ENCODE measurements at places on chromosomes 5 and 9.

GRCh38 chr9:5870691-5871090, 20.0 kb upstream of the MLANA start:
- no peak for DNase-seq

GRCh38 chr9:92324889-92325268, 271 bp downstream of the NOL8 start:
- no peak for DNase-seq

GRCh38 chr5:115246361-115246991, 16.2 kb downstream of the PGGT1B start:
- DNase-seq = no peak

DNA sequence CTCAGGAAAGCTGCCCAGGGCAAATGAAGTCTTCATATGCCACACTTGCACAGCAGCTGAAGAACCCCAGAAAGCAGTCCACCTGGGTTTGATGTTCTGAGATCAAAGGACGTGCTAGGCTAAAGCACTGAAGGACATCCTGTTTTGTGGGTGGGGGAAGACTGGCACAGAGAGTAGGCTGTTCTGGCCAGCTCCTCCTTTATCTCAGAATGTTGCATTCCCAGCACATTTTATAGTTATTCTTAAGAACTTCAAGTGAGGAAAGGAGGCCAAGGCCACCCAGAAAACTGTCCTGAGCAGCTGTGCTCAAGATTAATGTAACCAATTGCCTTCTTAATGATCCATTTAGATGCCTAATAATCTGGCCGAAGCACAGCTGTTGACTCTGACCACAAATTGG, 10.9 kb downstream of the SHOC1 start:
- no peak for DNase-seq

GRCh38 chr5:132103969-132104391, 30.4 kb downstream of the CSF2 start:
- DNase-seq = no peak

DNA sequence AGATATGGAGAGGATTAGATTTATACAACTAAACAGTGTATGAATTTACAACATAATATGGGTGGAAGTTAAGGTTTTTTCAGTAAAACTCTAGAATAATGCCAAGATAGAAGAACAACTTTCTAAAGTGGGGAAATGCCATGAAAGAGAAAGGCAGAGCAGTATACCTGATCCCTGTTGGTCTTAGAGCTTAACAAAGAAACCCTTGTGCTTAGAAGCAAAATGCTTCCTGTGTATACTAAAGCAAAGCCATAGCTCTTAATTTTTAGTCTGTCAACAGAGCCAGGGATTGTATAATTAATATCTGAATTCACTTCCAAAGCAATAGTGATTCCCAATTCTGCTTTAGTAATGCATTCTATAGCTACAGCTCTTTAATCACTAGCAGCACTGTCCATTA, 14.4 kb downstream of the C9orf85 start:
- no peak for DNase-seq

- DNase-seq = no peak
These were observed 97.8 kb downstream of the MAST4 start for GRCh38 chr5:66694036-66694435.

DNA sequence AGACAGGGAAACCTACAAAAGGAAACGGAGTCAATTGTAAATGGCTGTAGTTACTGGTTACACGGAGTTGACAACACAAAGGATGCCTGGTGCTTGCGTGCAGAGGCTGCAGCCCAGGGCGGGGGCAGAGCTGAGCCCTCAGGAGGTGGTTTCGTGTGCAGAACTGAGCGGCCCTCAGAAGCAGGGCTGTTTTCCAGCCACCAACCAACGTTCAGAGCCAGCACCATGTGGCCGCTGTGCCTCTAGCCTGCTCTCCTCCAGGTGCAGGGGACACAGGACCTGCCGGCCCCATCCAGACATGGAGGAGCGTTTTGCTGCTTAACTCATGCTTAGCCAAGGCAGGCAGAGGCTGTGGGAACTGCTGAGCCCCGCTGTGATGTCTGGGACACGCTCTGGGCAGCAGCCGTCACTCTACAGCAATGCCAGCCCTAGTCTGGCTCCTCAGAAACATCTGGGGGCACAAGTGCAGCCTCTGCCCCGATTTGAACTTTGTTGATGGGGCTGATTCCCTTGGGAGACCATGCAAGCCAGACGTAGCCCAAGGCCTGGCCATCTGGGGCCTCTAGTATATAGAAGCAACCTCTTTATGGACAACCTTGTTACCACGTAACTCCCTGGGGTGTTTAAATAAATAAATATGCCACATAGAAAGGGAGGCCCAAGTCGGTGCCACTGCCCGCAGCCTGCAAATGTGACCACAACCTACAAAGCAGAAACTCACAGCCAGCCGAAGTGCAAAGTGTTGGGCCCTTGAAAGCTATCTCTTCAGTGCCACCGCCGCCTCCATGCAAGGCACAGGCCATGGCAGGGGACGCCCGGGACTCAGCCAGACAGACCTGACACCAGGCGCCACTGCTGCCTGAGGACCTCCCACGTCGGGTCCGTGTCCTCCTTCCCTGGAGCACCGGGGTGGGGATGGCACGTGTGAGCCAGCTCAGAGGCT, 42.1 kb downstream of the NKD2 start:
- no peak for DNase-seq

GRCh38 chr9:4640027-4640426, 22.1 kb upstream of the PLPP6 start:
- DNase-seq = peak; percentile 41

DNA sequence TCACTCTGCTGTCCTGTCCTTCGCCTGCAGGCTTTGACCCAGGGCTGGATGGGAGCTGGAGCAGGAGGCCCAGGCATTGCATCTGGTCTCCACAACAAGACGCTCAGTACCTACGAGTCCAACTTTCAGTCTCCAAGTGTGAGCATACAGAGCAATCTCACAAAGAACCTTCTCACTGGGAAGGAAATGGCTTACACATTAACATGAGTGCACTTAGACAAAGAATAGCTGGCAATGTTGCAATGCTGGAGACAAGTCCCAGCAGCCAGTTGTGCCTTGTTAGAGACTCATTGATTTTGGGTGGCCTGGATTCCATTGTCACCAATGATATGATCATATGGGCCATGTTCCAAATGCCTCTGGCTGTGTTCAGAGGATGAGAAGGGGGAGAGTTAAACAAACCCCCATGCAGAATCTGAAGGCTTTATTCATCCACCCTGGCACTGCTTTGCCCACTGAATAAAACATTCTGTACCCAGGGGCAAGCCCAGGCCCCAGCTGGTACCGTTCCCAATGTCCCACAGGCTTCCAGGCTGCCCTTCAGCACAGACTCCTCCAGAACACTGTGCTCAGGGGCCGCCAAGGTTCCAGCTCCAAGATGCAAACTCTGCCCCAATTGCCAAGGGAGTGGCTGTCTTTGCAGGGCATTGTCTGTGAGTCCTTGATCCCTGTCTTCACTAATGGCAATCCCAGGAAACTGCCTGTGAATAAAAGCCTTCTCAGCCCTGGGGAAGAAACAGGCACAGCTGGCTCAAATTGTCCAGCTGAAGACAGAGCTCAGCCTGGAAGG, 185.5 kb downstream of the HSD17B3 start:
- DNase-seq = no peak

DNA sequence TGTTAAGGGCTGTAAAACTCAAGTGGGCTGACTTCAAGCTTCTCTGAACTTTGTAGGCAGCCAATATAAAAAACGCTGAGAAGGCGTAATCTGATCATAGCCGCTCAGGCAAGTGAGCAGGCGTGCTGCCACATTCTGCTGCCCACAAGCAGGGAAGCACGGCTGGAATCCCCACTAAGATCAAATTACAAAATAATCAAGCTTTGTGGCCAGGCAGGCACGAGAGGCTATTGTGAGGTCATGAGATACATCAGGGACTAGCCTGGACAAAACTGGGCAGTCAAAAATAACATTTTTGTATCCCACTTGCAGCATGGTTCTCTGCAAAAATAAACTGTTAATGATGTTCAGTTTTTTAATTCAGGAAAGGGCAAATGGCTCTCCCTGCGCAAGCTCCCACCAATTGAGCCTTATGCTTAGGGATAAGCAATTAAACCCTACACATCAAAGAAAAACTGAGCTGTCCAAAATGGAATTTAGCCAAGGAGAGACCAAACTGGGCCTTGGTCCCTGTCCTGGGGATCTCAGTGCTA, 64.0 kb downstream of the POU5F2 start:
- no peak for DNase-seq

- no peak for DNase-seq
These were observed 63.5 kb downstream of the SPATA31D1 start for GRCh38 chr9:82052081-82052480.

DNA sequence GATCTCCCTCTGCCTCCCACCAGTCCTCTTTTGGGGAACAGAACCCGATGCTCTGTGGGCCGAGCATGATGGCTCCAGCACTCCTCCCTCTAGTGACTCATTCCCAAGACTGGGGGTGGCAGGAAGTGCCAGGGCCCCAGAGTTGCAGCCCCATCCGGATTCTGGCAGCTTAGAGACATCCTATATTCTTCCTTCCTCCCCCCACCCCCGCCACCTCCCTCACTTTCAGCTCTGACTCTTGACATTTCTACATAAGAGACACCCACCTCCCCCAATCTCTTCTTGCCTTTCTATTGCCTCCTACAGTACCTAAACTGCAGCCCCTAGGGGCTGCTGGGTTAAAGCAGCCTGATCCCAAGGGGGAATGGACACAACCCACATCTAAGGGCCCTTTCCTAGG, 47.1 kb upstream of the MATR3 start:
- DNase-seq = peak; percentile 71

GRCh38 chr5:38426986-38427950, 129.2 kb downstream of the LIFR start:
- DNase-seq = no peak

- no peak for DNase-seq
These were observed 29.9 kb downstream of the TUT7 start for GRCh38 chr9:86324308-86324707.

DNA sequence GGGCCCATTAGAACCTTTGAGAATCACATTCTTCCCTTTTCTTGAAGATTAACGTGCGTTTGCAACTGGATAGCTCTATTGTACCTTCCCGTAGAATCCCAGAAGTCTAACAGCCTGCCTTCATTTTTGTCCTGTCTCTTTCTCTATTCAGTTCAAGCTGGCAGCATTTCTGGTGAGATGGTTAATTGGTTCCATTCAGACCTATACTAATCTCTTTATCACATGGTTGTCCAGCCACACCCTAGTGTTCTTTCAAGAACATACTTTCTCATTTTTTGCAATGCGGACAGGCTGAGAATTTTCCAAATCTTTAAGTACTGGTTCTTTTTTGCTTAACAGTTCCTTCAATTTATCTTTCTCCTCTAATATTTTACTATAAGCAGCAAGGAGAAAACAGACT, 26.0 kb downstream of the NUTM2F start:
- DNase-seq = no peak

DNA sequence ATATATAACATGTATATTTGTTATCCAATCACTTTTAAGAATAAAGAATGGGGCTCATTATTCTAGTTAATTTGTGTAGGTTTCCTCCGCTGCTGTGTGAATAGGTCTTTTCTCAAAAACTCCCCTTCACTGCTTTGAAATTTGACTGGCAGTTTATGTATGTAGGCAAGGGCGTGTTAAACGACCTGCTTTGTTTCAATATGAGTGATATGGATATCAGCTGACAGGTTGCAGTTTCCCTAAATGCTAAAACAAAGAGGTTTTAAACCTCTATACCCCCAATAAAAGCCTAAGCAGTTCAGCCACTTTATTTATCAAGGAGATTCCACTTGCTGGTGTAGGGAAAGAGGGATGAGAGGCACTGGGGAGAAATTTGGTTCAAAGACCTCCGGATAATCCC, 159.6 kb downstream of the TMEM167A start:
- DNase-seq = no peak

DNA sequence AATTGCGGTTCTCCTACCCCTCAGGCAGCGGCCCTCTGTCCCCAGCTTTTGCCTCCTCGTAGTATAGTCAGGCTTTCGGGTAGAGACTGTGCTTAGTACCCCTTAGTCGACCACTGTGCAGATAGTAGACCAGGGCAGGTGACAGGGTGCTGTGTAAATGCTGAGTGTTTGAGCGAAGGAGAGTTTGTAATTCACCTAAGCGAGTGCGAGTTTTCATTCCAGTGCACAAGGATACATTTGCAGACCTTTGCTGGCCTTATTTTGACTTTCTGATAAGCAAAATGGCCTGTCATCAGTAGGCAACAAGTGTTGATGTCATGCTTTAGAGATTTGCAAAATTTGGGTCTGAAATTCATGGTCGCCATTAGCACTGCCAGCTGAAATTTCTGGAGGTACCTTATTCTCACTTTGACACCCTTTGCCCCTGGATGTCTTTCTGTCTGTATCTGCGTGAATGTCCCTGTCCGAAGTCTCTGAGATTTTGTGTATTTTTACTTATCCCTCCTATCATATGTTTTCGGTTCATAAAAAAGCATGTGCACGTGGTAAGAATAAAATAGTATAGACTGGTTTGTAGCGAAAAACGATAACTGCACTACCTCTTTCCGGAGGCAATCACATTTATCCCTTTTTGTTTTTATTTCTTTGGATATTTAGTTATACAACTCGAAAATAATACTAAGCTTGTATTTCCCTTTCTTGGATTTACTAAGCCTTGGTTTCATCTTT, 1.9 kb downstream of the LMNB1 start:
- no peak for DNase-seq

- no peak for DNase-seq
These were observed 20.0 kb downstream of the ANKRD33B start for GRCh38 chr5:10583663-10584572.

DNA sequence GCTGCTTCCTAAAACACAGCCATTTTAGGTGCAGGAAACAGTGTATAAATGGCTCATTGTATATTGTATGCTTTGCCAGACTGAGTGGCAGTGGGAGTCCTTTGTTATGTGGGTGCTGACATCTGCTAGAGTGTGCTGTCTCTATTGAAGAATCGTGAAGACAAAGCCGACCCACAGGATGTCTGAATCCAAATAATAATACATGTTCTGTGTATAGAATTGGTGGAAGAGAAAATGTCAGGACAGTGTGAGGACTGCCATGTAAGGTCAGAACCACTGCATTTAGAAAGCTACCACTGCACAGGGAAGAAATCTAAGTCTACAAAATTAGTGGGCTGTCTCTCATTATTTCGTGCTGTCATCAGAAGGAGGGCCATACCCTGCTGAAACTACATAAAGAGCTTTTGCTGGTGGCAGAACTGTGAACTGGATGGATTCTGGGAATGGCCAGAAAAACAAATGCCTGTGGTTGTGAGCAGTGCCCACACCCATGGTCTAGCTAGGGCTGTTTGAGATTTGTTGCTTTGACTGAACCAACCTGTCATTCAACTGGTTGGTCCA, 2.5 kb downstream of the IL7R start:
- no peak for DNase-seq

DNA sequence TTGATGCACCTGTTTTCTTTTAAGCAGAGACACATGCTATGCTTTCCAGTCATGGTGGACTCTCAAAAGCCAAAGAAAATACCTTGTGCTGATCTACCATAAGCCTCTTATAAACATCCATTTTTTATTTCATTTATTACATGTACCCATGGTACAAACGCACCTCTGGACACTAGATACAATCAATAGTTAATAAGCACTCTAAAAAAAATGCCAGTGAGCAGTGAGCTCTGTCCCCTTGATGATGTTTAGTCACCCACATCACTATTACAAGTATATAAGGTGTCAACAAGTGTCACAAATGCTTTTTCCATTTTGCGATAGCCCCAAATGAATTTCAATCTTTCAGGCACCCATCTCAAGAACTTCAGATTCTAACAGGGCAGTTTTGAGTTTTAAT, 5.9 kb downstream of the KLF4 start:
- no peak for DNase-seq

GRCh38 chr9:127347831-127348776, 48.9 kb upstream of the SLC2A8 start:
- no peak for DNase-seq

- no peak for DNase-seq
These were observed 2.2 kb downstream of the DUSP1 start for GRCh38 chr5:172768573-172769341.
